ENCODE measurements at places on chromosomes 12 and 14.

- DNase-seq = no peak
Measured at GRCh38 chr12:104083769-104084475, 19.6 kb downstream of the HCFC2 start.

DNA sequence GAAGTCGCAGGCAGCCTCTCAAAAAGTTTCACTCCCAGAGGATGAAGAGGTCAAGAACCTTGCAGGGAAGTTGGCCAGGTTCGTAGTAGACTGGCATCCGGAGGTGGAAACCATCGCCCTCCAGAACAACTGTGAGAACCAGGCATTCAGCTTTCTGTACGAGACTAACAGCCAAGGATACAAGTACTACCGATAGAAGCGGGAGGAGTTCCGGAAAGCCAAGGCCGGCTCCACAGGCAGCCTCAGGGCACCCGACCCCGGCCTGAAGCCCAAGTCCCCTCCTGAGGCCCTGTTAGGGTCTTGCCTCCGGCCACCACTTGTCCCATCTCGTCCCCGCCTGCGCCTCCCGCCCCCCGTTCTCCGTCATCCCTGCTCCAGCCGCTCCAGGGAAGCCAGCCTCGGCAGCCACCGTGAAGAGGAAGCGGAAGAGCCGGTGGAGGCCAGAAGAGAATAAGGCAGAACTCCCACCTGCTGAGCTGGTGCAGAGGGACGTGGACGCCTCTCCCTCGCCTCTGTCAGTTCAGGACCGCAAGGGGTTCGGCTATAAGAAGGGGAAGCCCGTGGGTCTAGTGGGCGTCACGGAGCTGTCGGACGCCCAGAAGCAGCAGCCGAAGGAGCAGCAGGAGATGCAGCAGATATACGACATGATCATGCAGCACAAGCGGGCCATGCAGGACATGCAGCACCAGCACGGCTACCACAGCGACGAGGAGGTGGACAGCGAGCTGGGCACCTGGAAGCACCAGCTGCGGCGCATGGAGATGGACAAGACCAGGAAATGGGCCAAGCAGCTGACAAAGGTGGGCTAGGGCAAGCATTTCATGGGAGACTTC, 366.8 kb upstream of the ATXN7L3B start:
- DNase-seq = no peak

DNA sequence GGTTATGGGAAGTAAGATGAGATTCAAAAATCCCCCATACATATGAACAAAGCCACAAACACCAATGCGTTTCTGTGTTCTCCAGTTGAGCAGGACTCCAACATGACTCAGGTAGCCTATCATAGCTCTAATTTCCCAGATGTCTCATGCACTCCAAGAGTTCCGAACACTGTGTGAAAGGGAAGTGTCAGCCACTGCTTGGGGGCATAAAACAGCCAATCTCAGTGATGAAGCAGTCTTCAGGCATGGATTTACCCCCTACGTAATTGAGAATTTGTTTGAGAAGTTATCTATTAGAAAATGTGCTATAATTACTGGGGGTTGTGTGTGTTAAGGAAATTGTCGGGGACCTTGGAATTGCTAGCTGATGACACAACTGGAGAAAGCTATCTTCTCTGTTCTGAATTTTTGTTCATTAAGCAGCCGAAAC, 153.9 kb upstream of the AVPR1A start:
- DNase-seq = no peak

DNA sequence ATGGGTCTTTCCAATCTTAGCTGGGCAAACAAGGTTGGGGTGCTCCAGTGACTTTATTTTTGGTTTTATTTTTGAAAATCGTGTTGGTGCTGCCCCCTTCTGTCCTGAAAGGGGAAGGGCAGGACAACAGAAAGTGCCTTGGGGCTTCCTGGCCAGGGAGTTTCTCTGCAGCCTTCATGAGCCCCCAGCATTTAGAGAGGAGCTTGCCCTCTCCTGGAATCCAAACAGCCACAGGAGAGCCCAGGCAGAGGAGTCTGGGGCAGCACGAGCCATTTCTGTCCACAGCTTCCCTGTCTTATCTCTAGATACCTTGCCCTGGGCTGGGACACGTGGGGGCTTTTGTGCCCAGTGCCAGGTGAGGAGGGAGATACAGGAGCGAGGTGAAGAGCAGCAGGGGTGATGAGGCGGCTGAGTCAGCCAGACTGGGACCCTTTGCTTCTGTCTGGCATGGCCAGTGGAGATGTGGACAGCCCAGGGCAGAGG, 4.4 kb upstream of the C1RL start:
- no peak for DNase-seq

DNA sequence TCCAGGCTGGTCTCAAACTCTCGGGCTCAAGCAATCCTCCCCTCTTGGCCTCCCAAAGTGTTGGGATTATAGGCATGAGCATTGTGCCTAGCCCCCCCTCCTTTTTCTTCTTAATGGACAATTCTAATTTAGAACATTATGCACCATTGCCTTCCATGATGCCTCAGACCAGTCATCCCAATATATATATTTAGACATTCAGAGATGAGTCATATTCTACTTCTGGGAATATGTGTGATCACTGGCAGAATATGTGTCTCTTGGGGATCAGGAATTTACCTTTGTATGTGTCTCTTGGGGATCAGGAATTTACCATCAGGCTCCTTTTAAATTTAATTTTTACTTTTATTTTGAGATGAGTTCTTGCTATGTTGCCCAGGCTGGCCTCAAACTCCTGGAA, 7.5 kb upstream of the CCDC177 start:
- no peak for DNase-seq

DNA sequence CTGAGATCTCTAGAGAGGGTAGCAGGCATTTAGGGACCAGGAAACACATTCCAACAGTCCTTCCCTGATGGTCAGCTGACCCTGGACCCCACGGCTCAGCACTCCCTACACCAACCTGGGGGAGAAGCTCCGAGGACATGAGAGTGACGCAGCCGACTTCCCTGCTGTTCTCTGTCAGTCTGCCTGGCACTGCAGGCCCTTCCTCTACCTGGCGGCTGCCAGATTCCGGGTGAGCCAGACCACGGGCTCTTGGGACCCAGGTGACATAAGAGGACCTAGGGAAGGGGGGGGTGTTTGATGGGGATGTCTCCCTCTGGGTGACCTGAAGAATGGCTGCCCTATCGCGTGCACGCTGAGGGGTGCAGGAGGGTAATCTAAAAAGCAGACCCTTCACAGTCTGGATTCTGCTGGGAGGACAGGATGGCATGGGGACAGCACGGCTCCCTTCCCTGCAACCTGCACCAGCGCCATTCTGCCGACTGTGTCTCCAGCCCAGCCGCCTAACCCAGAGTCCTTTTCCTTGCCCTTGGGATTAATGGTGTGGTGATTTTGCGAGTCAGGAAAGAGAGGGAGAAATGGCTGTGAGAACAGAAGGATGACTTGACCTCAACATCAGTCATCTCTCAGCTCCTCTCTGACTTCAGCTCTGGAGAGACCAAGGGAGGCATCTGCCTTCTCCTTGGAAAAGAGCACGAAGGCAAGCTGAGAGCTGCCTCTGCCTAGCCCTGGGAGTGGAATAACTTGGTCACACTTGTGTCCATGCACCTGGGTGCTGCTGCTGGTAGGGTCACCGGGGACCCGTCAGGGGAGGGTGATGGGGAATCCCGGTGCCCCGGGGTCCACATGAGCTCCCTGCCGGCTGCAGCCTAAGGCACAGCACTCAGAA, 158.5 kb downstream of the CALM1 start:
- DNase-seq = no peak

DNA sequence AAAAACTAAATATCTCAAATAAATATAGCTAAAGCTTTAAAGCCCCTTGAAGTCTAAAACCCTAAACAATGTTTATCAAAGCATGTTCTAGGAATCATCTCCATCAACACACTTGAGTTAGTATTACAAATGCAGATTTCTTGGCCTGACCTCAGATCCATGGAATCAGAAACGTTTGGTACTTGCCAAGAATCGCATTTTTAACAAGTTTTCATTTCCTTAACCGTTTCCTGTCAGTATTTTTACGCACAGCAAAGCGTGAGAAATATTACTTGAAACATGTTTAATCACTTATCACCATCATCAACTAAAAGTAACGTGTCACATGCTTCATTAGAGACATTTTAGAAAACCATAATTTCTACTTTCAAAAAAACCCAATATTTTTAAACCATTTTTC, 9.7 kb downstream of the SLCO1C1 start:
- no peak for DNase-seq

DNA sequence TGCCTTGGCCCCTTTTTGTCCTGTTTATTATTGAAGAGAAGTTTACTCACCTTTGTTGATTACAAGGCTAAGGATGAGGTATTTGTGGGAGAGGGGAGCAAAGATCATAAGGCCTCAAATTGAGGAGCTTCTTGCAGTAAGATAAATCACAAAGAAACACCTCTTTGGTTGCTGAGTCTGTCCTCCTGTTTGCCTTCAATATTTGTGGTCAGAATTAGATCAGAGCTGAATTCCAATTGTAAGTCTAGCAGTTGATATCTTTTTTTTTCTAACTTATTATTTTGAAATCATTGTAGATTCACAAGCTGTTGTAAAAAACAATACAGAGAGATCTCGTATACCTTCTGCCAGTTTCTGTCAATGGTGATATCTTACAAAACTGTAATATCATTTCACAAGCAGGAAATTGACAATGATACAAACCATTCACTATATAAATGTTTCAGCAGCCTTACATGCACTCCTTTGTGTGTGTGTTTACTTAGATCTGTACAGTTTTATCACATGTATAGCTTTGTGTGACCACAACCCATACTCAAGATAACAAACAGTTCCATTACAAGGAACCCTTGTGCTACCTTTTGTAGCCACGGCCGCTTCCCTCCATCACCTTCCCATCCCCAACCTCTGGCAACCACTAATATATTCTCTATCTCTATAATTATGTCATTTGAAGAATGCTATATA, 97.4 kb downstream of the KICS2 start:
- no peak for DNase-seq

- DNase-seq = no peak
Measured at GRCh38 chr14:76771437-76771980, 10.2 kb downstream of the VASH1 start.

DNA sequence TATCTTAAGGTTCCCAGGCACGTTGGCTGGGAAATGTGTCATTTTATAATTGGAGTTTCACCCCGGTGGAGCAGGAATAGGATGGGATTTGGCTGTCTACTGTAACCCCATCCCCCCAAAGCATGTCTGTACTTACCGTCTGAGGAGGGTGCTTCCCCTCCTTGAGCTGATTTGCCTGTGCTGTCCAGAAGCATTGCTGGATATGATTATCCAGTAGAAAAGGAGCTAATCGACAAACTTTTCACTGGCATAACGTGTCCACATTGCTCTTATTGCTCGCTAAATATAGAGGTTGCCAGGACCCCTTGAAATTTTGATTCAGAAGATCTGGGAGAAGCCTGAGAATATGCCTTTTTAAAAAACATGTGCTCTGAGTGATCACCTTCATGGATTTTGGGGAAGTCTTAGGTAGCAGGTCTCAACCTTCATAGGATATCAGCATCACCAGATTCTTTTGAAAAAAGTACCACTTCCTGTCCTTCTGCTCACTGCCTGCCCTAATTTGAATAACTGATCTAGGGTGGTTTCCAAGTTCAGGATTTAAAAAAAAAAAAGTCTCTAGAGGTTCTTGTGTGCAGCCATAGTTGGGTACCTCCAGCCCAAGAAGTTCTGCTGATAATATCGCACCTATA, 80.4 kb upstream of the KCNA1 start:
- no peak for DNase-seq

GRCh38 chr12:45298721-45299692, 83.1 kb downstream of the ANO6 start:
- no peak for DNase-seq

DNA sequence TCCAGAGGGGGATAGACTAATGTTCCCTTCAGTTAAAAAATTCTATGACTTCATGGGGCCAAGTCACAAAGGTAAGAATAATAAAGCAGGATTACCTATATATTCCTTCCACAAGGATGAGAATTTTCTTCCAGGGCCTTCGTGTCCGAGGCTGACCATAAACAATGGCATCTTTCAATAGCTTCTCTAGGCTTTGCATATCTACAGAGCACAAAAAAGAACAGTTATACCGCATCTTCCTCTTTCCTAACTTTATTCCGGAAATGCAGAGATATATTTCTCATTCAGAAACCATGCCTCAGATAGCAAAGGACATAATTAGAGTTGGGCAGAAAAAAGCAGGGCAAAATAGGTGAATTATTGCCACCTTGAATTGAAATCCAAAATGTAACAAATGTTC, 58.3 kb upstream of the ISM2 start:
- DNase-seq = no peak

- DNase-seq = no peak
Measured at GRCh38 chr12:127728285-127728684, 538.7 kb upstream of the TMEM132C start.
